ENCODE measurements at places on chromosomes 6 and 20.

DNA sequence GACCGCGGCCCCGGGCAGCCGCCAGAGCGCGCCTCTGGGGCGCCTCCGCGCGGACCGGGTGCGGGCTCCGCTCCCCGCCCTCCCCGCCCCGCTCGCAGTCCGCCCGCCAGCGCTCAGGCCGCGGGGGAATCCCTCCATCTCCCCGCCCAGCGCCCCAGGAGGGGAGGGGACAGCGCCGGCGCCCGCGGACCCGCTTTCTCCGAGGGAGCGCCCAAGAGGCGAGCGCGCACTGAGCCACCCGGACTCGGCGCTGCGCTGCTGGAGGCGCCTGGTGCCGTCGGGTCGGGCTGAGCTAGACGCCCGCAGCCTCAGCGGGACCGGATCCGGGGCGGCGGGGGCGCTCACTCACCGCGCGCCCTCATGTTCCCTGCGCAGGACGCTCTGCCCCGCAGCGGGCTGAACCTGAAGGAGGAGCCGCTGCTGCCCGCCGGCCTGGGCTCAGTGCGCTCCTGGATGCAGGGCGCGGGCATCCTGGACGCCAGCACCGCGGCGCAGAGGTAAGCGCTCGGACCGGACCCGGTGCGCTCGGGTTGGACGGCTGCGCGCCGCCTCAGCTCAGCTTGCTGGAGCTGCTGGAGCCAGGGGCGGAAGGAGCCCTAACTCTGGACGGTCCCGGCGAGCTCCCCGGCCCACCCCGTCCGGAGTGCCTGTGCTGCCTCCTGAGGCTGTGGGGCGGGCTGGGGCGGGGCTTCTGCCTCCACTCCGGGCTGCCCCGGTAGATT, 867 bp downstream of the EBF4 start:
- DNase-seq = peak; percentile 50

GRCh38 chr6:30752157-30752927, 8.0 kb upstream of the IER3 start:
- DNase-seq = no peak

GRCh38 chr6:131744432-131745287, 33.8 kb upstream of the CTAGE9 start:
- DNase-seq = no peak

GRCh38 chr20:20184149-20184548, 131.8 kb downstream of the CFAP61 start:
- no peak for DNase-seq

- DNase-seq = no peak
Observed at GRCh38 chr6:11329726-11330412, 97.4 kb upstream of the NEDD9 start.

DNA sequence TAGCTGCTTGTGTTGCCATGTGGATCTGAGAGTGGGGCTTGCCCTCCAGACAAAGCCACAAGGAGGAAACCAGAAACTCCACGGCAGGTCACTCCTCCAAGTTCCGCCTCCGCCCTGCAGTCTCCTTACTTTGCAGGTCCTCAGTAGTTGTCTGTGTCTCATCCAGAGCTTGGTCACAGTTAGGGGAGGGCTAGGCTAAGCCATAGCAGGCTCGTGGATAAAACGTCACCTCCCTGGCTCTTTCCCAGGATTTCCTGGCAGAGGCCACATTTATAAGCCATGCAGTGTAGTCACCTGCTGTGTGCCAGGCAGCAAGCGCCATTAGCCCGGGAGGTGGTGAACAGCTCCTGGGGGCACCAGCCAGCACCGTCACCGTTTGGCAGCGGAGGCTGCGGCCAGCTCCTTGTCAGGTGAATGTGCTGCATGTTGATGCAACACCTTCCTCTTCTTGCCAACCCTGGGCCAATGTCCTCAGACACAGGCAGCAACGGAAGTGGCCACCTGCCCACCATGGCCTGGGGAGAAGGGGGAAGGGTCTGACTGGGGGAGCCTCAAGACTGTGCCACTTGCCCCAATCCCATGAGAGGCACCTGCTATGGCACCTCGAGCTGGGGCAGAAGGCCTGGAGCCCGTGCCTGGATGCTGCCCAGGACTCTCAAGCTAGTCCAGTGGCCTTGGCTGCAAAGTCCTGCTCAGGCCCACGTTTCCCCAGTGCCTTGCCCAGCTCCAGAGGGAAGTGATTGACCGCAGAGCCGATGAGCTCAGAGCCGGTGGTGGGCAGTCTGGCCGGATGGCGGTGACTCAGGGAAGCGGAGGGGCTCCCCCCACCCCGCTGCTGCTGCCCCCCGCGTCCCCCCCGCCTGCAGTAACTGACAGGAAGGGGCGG, 39.0 kb upstream of the SLCO4A1 start:
- peak; percentile 25 for DNase-seq

- DNase-seq = no peak
Observed at GRCh38 chr6:159966339-159966738, 2.5 kb upstream of the IGF2R start.

- no peak for DNase-seq
Observed at GRCh38 chr6:7236306-7237209, 76.4 kb downstream of the SSR1 start.

DNA sequence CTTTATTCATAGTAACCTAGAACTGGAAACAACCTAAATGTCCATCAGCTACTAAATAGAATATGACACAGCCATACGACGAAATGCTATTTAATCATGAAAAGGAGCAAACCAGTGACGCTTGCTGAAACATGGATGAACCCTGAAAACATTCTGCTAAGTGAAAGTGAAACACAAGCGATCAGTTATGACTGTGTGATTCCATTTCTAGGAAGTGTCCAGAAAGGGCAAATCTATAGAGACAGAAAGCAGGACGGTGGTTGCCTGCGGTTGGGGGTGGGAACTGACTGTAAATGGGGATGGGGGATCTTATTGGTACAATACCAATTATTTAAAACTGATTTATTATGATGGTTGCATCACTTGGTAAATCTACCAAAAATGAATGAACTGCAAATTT, 126.8 kb downstream of the IPCEF1 start:
- DNase-seq = peak; percentile 65

DNA sequence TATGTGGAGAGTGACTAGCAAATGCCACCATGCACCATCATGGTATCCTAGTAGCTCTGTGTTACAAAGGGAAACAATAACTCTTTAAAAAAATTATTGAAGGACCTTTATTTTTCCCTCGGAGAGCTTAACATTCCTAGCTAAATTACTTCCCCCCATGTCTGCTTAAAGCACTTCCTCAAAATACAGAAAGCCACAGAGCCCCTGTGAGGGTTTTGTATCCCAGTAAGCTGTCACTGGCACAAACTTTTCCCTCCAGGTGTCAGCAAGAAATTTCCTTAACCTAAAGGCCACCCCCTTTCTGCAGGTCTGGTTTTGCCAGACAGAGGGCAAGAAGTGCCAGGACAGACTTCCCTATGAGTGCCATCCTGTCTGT, 340.0 kb upstream of the PRDM1 start:
- DNase-seq = no peak

- no peak for DNase-seq
Observed at GRCh38 chr6:20186981-20187380, 25.3 kb downstream of the MBOAT1 start.

DNA sequence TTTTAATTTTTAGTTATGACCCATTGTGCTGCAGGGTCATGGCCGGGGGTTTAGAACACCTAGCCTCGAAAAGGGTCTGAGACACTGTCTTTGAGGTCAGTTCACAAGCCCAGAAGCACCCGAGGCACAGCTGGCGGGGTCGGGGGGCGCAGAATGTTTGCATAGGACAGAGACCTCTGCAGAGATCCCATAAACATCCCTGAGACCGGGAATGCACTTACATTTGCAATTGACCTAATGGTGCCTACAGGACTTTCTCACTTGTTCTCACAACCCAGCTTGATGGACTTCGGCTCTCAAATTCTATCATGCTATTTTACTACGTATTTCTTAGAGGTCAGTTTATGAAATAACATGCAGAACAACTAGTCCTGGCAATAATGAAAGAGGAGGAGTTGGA, 33.5 kb upstream of the FOXC1 start:
- no peak for DNase-seq

DNA sequence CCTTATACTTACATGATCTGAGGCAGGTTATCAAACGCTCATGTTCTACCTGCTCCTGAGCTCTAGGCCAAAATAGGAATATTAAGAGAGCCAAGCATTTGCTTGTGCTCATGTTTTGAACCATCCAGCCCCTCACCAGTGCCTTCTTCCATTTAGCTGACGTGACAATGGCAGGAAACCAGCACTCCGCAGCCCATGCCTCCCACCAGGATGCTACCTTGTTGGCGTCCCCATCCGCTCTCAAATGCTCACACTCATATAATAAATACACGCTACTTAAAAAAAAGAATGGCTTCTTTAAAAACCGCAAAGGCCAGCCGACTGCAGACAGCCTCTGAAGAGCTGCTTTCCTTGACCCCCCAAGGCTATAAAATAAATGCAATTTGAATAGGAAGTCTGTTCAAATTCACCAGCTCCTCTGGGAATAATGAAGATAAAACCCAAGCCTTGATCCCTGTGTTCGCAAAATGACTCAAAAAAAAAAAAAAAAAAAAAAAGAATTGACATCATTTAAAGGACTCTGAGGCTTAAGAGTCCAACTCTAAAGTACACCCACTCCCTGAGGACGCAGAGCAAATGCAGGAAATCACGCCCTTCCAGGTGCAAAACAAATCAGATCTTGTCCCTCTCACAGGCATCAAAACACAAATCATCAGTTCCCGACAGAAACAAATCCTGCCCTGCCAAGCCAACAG, 29.0 kb downstream of the RNASET2 start:
- no peak for DNase-seq

DNA sequence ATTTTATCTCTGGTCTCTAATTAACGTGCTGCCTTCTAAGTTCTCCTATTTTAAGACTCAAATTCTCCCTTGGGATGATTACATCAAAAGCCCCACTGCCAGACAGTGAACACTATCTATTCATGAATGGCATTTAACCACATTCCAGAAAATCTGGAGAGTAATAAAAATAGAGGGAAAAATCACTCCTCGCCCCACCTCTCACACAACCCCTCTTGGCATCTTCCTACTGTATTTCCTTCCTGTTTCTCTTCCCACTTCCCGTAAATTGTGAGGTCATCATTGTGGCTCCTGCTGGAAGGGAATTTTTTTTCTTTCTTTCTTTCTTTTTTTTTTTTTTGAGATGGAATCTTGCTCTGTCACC, 31.5 kb downstream of the RAB44 start:
- no peak for DNase-seq

GRCh38 chr6:83613378-83613777, 95.5 kb downstream of the SNAP91 start:
- DNase-seq = no peak

GRCh38 chr6:105042648-105043047, 85.7 kb downstream of the LIN28B start:
- no peak for DNase-seq

GRCh38 chr20:41191562-41192500, 54.5 kb downstream of the PLCG1 start:
- no peak for DNase-seq

DNA sequence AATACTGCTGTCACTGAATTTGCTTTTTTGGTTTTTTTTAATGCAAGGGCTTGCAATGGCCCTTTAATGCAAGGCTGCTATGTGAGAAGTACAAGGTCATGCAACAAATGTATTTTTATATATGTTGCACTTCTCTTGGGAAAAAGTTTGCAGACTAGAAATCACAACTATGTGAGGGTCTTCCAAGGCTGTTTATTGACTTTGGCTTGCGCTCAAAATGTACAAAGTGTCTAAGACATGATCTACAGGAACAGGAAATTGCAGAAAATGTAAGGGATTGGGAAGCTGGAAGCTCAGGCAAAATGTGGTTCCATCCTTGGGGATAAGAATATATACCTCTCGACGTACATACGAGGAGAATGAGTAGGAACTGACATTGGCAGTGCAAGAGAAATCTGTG, 92.2 kb upstream of the F13A1 start:
- no peak for DNase-seq

DNA sequence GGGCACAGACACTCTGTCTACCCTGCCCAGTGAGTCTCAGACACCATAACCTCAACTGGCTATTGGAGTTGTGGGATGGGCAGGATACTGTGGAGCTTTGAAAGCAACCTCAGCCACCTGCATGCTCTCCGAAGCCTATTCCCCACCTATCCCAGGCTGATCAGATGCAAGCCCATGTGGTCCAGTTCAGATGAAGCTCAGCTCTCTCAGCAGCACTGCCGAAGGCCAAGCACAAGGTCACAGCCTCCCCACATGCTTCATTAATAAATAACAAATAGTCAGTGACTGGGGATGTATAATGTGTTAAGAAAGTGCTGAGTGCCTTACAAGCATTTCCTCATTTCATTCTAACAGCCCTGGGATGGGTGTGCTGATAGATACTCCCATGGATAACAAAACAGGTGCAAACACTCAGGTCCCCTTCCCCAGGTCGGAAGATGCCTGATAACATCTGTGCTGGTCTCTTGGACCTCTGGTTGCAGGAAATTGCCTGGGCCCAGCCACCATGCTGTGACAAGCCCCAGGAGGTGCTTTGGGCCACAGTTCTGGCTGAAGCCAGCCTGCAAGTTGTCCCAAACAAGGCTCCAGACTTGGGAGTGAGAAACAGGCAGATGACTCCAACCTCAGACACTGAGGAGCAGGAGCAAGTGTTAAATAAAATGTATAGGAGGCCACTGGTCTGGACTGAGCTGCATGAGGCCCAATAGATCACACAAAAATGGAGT, 3.7 kb downstream of the ACSS1 start:
- no peak for DNase-seq

- DNase-seq = no peak
Observed at GRCh38 chr6:14286144-14286543, 168.6 kb downstream of the CD83 start.

- DNase-seq = no peak
Observed at GRCh38 chr6:163701762-163702161, 287.2 kb downstream of the QKI start.

DNA sequence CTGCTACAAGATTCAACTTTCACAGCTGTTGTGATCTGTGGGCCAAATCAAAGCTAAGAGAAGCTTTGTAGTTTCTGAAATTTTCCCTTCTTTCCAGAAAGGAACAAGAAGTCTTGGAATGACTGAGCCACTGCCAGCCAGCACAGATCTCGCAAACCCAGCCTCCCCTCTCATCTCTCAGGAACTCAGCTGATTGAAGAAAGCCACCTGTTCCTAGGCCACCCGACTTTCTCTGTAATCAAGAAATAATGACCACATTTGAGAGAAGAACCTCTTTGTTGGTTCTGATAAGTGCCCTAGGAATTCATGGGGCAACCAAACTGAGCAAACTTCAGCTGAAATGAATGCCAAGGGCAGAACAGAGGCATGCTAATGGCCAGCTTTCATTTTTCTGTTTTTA, 61.7 kb downstream of the HDGFL1 start:
- DNase-seq = no peak

- DNase-seq = no peak
Observed at GRCh38 chr6:135210632-135211305, 29.7 kb downstream of the MYB start.

- DNase-seq = no peak
Observed at GRCh38 chr6:151618717-151619116, 124.9 kb downstream of the CCDC170 start.

- DNase-seq = no peak
Observed at GRCh38 chr6:79180052-79180451, 54.4 kb downstream of the HMGN3 start.

DNA sequence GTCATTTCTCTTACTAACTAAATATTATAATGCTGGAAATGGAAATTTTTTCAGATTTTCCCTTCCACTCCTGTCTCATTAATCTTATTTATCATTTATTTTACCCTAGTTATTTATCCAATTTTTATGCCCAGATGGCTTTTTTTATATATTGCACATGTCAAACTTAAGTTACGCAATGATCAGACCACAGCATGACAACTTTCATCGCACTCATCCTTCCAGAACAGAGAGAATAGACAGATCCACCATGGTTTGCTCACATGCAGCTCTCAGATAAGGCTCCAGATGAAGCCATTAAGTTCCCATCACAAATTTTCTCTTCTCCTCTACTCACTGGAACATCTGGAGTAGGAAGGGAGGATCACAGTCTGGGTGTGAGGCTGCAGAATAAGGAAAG, 48.7 kb downstream of the MAP7 start:
- DNase-seq = no peak

Data from activated CD4-positive, alpha-beta T cell treated with anti-CD3 and anti-CD28 coated beads for 4 hours (primary cell).